Activated CD8-positive, alpha-beta memory T cell treated with anti-CD3 and anti-CD28 coated beads, Interleukin-2, amount 10 ng/mL, durations not matched to agents 7 days and 5 days (primary cell): ENCODE measurements at places on chromosomes 13 and 19. TPM values are rescaled to one million over a fixed set of nuclear protein-coding genes. Genes with fewer than 3 reads are reported as not detected.

LRRC63 gene
- 2.1 TPM for total RNA-seq

IGFLR1 gene
- total RNA-seq, result 117 TPM

SIAH3 gene
- not detected for total RNA-seq

ADGRE3 gene
- total RNA-seq, result not detected

DNA sequence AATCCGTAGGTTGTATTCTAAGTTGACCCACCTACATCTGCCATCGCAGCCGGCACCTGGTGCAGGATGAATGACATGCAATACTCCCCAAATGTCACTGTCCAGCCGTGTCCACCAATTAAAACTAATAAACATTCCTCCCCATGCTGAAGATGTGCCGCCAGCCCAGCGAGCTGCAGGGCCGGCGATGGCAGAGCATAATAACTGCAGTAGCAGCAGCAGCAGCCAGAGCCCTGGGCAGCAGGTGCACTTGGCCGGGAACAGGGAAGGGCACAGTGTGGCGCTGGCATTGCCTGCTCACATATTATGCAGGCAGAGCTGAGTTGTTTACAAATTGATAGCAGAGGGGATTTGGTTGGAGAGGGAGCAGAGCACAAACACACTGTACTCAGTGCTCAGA, 754.9 kb downstream of the OLFM4 start:
- DNase-seq, result no peak
- H3K27me3 ChIP-seq, result no peaks in the 10 kb centered on the region
- H3K4me1 ChIP-seq, result no peaks in the 10 kb centered on the region
- no peak overlapping the region for H3K27ac ChIP-seq
- no peak overlapping the region for H3K4me3 ChIP-seq
- H3K36me3 ChIP-seq, result no peaks in the 10 kb centered on the region

DNA sequence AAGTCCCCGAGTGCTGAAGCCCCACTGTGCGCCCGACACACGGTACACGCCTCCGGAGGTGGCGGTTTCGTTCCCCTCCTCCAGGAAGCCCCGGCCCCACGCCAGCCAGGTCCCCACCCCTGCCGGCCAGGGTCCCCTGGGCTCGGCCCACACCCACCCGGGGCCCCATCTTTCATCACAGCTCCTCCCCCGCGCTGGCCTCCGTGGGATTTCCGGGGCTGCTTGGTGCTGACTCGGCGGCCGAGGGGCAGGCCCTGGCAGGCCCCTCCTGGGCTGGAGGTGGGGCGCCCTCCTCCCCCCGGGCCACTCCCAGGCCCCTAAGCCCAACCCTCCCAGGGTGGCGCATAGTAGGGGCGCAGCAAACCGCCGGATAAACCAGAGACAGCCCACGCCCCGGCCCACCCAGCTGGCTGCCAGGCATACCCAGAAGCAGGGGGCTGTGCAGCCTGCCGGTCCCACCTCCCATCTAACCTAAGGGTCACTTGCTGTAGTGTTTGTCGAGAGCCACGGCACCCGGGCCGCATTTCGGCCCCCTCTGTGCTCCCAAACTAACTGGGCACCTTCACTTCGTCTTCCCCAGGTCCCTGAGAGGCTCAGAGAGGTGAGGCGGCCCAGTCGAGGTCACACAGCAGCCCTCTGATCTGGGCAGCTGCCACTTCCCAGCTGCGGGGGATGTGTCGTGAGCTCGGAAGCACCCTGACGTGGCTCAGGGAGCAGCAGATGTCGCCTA, 6.6 kb downstream of the ZBTB7A start:
- H3K4me1 ChIP-seq, result peaks cover 55% of the 10 kb centered on the region
- H3K4me3 ChIP-seq, result peak overlapping the region; percentile 75
- peaks cover 24% of the 10 kb centered on the region for H3K36me3 ChIP-seq
- H3K27me3 ChIP-seq, result no peaks in the 10 kb centered on the region

GRCh38 chr19:33377586-33378475, 4.3 kb downstream of the CEBPG start:
- H3K4me1 ChIP-seq, result peaks cover 40% of the 10 kb centered on the region
- no peaks in the 10 kb centered on the region for H3K27me3 ChIP-seq
- no peak overlapping the region for H3K27ac ChIP-seq
- peak; percentile 33 for DNase-seq
- H3K36me3 ChIP-seq, result peaks cover 28% of the 10 kb centered on the region
- H3K4me3 ChIP-seq, result no peak overlapping the region

DNA sequence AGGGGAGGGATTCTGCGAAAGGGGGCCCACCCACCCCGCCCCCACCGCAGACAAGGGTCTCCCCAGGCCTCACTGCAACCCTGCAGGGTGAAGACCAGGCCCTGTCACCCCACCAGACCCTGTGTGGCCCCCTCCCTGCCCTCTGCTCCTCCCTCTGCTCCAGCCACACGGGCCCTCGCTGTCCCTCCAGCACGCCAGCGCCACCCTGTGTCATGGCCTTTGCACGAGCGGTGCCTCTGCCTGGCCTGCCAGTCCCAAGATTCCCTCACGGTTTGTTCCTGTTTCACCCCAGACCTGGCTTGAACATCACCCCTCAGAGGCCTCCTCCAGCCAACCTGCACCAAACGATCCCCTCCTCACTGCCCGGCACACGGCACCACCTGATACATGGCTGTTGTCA, 27.3 kb downstream of the PIP5K1C start:
- peaks cover 38% of the 10 kb centered on the region for H3K4me1 ChIP-seq
- no peak overlapping the region for H3K27ac ChIP-seq
- no peak overlapping the region for H3K4me3 ChIP-seq
- no peak for DNase-seq

GRCh38 chr19:30596268-30596667, 224.1 kb downstream of the ZNF536 start:
- H3K36me3 ChIP-seq, result no peaks in the 10 kb centered on the region
- DNase-seq, result no peak
- H3K4me1 ChIP-seq, result no peaks in the 10 kb centered on the region
- no peak overlapping the region for H3K27ac ChIP-seq
